HTR-8/SVneo (cell line): ENCODE measurements at places on chromosomes 16 and 17.

- no peak for DNase-seq
Measured at GRCh38 chr17:82105417-82105881, 7.4 kb upstream of the FASN start.

GRCh38 chr17:1996800-1997288 is 28.3 kb downstream of the RTN4RL1 start:
- no peak for DNase-seq

GRCh38 chr16:57823836-57824235 is 21.5 kb upstream of the KIFC3 start:
- DNase-seq = no peak

DNA sequence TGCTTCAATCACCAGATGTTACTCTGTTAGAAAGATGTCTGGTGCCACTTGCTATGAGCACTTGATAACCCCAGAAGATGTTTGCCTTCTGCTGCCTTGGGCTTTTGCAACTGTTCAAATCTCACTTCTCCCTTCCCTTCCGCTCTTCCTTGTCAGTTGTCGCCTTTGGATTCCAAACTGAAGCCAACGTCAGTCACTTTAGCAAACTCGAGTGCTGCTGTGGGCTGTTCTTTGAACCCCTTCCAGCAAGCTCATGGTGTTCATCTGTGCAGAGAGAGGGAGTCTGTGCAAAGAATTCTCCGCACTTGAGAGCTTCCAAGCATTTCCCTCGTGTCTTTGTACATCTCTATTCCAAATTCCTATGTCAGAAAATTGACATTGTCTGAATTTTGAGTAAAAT is 879.4 kb downstream of the CDH11 start:
- DNase-seq = no peak

DNA sequence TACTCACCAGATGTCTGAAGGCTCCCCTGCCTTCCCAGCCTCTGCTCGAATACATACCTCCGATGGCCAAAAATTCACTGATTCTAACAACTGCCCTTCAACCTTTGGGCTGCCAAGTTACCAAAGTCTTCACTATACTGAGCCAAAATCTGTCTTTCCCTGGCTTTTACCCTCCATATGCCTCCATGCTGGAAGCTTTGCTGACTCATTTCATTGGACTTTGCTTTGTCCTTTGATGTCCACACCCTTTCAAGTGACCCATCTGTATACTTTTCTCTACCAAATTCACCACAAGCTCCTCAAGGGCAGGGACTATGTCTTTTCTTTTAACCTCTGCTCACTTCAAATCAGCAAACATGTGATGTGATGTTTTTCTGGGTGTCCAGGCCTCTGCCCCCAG is 21.0 kb upstream of the MTMR4 start:
- no peak for DNase-seq

- DNase-seq = no peak
Measured at GRCh38 chr16:89658221-89658879, 714 bp downstream of the SPATA33 start.

GRCh38 chr17:43767053-43767712 is 8.6 kb upstream of the SOST start:
- DNase-seq = no peak

DNA sequence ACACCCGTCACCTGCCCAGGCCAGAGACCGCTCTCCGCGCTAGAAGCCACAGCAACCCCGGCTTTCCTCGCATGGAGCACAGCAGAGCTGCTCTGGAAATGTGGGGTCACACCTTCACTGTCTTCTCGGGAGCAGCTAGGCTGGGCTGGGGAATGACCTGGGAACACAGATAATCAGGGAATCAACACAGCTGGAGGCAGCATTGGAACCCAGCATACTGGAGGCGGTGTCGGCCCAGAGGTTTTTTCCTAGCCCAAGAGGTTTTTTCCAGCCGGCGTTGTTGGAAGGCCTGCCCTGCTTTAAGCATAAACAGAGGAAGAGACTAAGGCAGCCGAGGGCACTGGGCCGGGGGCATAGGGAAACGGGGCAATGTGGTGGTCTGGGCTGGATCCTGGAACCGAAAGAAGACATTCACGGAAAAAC is 791 bp upstream of the PLD6 start:
- no peak for DNase-seq

DNA sequence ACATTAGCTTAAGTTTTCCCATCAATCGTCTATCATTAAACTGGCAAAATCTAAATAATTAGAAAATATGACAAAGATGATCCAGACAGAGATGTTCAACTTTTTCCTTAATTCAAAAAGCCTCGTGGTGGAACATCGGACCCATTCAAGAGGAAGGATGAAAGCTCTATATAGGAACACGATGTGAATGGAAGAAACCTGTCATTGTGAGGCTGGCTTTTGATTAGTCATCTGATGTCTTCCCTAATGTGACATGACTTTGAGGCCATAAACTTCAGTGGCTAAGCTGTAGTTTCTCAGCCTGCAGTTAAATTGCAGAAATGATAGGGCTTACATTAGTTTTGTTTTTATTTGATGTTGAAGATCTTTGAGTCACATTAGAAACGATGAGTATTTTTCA is 1.0 kb downstream of the AMZ2 start:
- DNase-seq = no peak

- DNase-seq = no peak
Measured at GRCh38 chr17:13420418-13420826, 181.3 kb downstream of the HS3ST3A1 start.

DNA sequence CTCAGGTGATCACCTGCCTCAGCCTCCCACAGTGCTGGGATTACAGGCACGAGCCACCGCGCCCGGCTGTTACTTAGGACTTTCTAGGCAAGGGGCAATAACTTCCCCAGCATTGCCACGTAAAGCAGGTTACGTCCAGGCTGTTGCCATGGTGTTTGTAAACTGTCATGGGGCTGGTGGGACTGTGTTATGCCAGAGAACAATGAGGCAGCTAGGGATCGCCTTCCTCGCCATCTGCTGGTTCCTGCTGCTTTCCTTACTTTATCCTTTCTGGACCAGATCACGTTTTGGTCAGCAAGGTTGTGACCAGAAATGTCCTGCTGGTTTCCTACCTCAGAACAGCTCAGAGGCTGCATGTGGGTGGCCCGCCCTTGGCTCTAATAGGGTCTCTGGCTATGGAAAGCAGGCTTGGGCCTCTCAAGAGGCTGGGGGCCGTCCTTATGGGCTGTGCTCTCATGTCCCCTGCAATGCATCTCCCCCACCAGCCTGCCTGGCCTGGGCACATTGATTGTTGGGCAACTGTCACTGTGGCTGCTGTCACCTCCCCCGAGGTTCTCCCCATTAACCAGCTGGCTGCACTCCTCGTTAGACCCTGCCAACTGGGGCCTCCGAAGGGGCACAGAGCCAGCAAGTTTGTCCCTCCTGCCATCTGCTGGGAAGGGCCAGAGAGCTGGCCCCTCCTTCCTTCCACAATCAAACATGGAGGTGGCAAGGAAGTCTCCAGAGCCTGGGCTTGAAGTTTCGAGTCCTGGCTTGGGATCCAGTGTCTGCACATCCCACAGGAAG is 28.2 kb upstream of the ZC3H18 start:
- no peak for DNase-seq

GRCh38 chr16:79317521-79317920 is 283.0 kb downstream of the MAF start:
- DNase-seq = no peak

GRCh38 chr17:71849783-71850768 is 270.7 kb upstream of the SOX9 start:
- no peak for DNase-seq

- no peak for DNase-seq
Measured at GRCh38 chr17:55635253-55635914, 87.3 kb downstream of the TMEM100 start.

GRCh38 chr17:16443511-16444257 is 28.3 kb downstream of the TRPV2 start:
- no peak for DNase-seq

DNA sequence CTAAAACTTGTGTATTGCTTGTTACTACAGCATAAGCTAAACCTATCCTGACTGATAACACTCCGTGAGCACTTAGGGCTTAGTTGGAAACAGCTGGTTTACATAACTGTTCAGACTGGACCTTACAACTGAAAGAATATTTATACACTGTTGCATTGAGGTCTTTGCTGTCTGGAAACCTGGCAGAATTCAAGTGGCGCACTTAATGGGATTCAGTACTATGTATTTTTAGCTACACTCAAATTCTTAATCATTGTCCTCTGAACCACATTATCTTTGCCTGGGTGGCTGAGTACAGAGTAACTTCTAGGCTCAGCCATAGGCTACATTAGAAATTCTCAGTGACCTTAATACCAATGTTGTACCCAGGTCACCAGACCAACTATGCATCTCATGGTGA is 172.9 kb downstream of the PMP22 start:
- no peak for DNase-seq

DNA sequence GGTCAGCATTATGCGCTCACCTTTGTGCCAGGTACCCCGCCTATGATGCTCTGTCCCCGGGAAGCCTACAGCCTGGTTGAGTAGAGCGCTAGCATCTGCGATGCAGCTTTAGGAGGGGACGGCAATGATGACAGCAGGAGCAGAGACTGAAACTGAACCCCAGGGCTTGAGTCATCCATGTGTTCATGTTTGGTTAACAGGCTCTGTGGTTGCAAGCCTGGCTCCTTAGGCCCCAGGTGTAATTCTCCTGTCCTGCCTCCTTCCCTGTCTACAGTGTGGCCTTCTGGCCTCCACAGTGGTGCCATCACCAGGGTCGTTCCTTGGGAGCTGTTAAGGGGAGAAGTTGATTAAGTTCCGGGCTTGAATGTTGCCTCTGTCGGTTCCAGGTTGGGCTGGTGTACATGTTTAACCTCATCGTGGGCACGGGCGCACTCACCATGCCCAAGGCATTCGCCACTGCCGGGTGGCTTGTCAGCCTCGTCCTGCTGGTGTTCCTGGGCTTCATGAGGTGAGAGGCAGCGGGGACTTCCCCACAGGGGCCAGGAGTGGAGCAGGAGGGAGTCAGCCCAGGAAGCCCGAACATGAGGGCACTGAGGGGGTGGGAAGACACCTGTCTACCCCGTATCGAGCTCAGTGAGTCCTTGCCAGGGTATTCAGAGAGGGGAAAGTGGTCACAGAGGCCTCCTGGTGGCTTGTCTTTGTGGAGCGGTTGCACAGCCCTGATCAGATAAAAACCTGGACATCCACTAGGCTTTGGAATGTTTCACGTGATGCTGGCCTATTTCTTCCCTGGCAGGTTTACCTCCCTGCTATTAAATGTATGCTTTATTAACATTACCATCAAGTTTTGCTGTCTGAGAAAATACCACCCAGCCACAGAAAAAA is 9.2 kb upstream of the NAT9 start:
- DNase-seq = no peak

GRCh38 chr16:79261944-79262552 is 338.5 kb downstream of the MAF start:
- no peak for DNase-seq

DNA sequence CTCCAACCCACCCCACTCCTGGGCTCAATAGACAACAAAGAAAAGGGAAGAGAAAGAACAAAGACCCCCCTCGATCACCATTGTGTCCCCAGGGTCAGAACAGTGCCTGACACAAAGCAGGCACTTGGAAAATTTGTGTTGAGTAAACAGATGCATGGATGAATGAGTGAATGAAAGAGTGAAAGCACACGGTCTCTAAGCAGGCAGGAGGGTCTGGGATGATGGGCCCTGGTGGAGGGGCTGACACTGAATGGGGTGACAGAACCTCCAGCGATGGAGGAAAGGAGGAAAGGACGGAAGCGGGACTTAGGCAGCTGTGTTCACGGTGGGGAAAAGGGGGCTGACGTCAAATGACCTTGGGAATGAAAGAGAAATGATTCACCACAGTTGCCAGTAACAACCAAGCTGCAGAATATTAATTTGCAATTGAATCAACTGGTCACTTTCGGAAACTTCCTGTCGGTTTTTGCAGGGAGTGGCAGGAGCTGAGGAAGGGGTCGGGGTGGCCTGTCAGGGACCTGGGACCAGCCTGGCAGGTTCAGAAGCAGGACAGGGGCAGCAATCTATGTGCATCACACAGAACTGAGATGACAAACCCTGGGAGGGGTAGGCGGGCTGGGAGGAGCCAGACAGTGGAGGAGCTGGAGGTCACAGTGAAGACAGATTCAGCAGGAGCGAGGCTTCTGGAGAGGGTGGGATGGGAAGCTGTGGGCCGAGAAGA is 6.7 kb upstream of the GAST start:
- peak; percentile 38 for DNase-seq

DNA sequence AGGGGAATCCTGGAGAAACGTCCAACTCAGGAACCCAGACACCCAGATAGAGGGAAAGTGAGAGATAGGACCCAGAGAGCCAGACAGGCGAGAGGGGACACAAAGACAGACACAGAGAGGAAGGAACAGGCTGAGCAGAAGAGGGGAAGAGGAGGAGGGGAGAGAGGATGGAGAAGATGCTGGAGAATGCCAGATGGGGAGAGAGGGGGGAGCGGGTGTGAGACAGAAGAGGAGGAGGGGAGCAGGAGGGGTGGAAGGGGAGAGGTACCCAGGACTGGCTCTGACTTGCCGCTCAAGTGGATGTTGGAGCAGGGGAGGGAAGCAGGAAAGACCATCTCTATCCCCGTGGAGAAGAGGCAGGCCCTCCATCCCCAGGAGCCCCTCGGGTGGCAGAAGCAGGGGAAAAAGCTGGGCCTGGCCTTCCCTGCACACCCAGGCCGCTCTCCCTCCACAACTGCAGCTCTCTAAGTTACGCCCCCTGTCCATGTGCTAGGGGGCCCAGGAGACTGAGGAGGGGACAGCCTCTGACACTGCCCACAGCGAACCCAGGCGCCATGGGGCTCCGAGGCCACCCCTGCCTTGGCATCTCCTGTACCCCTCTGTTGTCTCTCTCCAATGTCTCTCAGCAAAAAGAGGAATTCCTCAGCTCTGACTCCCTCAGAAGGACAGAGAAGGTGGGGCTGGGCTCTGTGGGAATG is 4.8 kb downstream of the PPP1R9B start:
- DNase-seq = no peak

- DNase-seq = no peak
Measured at GRCh38 chr17:75535119-75535537, 9.6 kb downstream of the LLGL2 start.

GRCh38 chr17:44981221-44981968 is 13.3 kb upstream of the C1QL1 start:
- peak; percentile 84 for DNase-seq

GRCh38 chr16:80602894-80603293 is 62.1 kb downstream of the DYNLRB2 start:
- peak; percentile 45 for DNase-seq

- no peak for DNase-seq
Measured at GRCh38 chr17:10772425-10773380, 31.2 kb downstream of the TMEM238L start.

DNA sequence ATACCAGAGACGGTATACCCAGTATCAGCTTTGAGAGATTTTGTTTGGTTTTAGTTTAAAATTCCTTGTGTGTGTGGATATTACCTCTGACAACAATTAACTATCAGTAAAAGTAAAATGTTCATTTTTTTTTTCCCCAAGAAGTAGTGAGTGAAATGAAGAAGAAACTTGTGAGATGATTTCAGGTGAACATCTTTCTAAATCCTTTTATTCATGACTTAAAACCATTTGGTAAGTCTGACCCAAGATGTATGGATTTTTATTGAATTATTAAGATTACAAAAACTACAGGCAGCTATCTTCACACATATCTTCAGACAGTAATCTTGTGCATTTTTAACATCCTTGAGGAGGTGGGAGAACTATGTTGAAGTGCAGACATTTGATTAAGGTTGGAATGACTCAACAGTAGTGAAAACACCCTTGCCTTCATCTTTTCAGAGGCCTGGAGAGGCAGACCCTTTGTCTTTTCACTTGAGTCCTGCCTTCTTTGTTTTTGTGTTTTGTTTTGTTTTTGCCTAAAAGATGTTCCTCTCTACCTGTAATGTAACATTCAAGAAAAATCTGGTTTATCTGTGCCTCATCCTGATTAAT is 240.3 kb upstream of the TBX2 start:
- DNase-seq = no peak

GRCh38 chr16:4803898-4804762 is 1.7 kb upstream of the ROGDI start:
- no peak for DNase-seq
